ENCODE measurements at places on chromosomes 7 and 10.

GRCh38 chr7:112022128-112022527 lies 184.1 kb downstream of the DOCK4 start:
- DNase-seq, result no peak

GRCh38 chr7:1853431-1853985 lies 183.4 kb downstream of the ELFN1 start:
- no peak for DNase-seq

GRCh38 chr10:99875473-99875872 lies 93.0 kb downstream of the ABCC2 start:
- no peak for DNase-seq

- DNase-seq, result no peak
These were observed 8.2 kb upstream of the C1GALT1 start for GRCh38 chr7:7173956-7174632.

GRCh38 chr7:862157-862556 lies 14.2 kb upstream of the GET4 start:
- DNase-seq, result no peak

- no peak for DNase-seq
These were observed 324.1 kb downstream of the PHF14 start for GRCh38 chr7:11297764-11298163.

DNA sequence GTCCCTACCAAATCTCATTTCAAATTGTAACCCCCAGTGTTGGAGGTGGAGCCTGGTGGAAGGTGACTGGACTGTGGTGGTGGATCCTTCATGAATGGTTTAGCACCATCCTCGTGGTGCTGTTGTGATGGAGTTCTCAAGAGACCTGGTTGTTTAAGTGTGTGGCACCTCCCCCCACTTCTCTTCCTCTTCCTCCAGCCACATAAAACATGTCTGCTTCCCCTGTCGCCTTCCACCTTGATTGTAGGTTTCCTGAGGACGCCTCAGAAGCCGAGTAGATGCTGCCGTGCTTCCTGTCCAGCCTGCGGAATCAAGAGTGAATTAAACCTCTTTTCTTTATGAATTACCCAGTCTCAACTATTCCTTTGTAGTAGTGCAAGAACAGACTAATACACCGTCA lies 21.0 kb downstream of the GRB10 start:
- no peak for DNase-seq

- no peak for DNase-seq
These were observed 2.0 kb downstream of the CALML3 start for GRCh38 chr10:5526691-5527331.

GRCh38 chr7:135210888-135211178 lies 493 bp downstream of the WDR91 start:
- peak; percentile 6 for DNase-seq

- no peak for DNase-seq
These were observed 14.4 kb downstream of the FFAR4 start for GRCh38 chr10:93580828-93581227.

- no peak for DNase-seq
These were observed 16.3 kb upstream of the MYL7 start for GRCh38 chr7:44157116-44158080.

DNA sequence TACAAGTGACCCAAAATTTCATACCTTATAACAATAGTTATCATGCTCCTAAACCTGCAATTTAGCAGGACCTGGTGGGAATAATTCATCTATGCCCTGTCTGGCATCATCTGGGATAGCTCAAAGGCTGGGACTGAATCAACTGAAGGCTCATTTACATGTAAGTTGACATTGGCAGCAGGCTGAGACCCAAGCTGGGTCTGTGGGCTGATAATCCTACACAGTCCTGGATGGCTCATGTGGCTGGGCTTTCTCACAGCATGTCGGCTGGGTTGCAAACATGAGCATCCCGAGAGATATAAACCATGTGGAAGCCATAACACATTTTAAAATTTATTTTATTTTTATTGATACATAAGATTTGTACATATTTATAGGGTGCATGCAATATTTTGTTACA lies 19.5 kb upstream of the ABCB5 start:
- no peak for DNase-seq

DNA sequence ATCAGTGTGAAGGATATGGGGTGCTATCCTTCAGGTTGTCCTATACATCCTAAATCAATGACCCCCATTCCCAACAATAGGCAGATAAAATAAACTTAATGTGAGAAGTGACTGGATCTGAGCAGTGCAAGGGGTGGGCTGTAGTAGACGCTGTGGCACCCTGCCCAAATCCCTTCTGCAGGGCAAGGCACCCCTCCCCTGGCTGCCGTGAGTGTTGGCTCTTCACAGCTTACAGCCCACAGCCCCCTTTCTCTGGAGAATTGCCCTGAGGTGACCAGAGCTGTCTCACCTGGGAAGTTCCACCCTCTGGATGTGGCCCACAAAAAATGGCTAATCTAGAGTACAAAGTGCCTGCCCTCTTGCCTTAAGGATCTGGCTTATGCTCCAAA lies 25.8 kb upstream of the PPIF start:
- no peak for DNase-seq

GRCh38 chr10:48492201-48492600 lies 112.7 kb downstream of the ARHGAP22 start:
- DNase-seq, result no peak

- DNase-seq, result no peak
These were observed 1203.8 kb downstream of the SORCS3 start for GRCh38 chr10:105844676-105845570.

- no peak for DNase-seq
These were observed 25.1 kb upstream of the PDIA4 start for GRCh38 chr7:149053384-149053783.

GRCh38 chr7:107432261-107432660 lies 37.6 kb upstream of the GPR22 start:
- DNase-seq, result no peak

DNA sequence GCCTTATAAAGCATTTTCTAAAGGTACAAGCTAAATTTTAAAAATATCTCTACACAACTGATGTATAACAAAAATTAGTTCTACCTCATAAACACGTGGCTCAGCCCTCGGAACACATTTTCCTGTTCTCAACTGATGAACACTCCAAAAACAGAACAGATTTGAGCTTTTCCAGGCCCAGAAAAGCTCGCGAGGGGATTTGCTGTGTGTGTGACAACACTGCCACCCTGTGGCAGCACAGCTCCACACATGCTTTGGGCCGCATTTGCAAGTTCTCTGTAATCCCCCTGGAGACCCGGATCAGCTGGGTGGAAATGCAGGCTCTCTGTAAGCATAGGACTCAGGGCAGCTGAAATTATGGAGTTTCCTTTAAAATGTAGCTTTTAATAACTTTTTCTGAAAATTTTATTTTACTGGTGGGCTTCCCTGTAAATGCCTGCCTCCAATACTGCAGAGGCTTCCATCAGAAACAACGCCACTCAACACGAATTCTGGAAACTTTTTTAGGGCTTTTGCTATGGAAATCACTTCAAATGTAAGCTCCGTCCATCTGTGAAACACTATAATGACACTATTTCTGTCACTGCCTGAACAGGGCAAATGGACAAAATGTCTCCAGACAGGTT lies 155.5 kb downstream of the COBL start:
- peak; percentile 34 for DNase-seq

DNA sequence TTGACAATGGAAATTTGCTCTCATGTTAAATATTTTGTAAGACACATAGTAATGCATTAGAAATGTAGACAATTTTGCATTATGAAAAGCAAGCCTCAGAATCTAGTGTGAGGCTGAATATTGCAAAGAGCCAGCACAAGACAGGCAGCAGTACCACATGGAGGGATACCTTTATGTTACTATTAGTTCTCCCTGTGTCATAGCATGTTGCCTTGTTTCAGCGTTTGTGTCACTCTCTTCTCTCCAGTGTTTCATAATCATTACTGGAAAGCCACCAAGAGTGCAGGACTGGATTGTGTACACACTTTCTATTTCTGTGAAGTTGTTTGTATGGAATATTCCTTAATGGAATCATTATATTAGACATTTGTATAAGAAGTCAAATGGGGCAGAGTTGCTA lies 8.5 kb downstream of the AHR start:
- no peak for DNase-seq

DNA sequence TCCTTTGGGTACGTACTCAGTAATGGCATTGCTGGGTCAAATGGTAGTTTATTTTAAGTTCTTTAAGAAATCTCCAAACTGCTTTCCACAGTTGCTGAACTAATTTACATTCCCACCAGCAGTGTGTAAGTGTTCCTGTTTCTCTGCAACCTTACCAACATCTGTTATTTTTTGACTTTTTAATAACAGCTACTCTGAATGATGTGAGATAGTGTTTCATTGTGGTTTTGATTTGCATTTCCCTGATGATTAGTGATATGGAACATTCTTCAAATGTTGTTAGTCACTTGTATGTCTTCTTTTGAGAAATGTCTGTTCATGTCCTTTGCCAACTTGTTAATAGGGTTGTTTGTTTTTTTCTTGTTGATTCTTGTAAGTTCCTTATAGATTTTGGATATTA lies 558.9 kb downstream of the SH2D4B start:
- no peak for DNase-seq

DNA sequence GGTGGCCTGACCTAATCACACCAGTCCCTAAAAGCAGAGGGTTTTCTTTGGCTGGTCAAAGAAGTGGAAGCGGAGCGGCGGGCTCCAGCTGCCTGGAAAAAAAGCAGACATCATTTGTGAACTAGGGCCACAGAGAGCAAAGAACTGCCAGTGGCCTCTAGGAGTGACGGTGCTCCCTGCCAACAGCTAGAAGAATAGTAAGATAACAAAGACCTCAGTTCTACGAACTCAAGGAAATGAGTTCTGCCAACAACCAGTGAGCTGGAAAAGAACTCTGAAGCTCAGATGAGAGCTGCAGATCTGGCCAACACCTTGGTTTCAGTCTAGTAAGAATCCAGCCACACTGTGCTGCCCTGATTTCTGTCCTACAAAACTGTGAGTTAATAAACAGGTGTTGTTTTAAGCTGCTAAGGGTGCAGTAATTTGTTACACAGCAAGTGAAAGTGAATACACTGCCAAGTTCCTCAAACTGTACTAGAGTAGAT lies 178.0 kb downstream of the SRPK2 start:
- DNase-seq, result no peak

GRCh38 chr7:43164757-43165156 lies 52.3 kb downstream of the HECW1 start:
- peak; percentile 62 for DNase-seq

GRCh38 chr10:63481815-63482421 lies 16.1 kb upstream of the JMJD1C start:
- DNase-seq, result no peak
